ENCODE measurements at places on chromosomes 5 and 9.
A peak's percentile ranks its signal among the peaks of the same experiment; 100 is the strongest.

DNA sequence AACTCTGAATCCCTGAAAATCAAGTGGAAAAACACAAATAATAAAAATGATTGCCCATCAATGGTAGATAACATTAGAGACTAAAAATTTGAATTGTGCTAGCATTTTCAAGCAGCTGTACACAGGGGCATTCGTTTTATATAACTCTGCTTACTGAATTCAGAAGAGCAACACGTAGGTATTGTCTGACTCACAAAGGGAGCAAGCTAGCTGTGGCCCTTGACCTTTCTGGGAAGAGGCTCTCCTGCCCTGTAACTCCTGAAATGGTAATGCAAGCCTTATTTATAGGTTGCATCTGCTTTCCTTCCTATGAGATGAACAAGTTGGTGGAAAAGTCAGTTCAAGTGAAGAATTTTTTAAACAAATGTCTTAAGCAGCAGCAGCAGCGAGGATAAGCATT, 218.7 kb upstream of the EFNA5 start:
- DNase-seq = no peak

- no peak for DNase-seq
Observed at GRCh38 chr5:31984691-31985090, 189.4 kb downstream of the GOLPH3 start.

DNA sequence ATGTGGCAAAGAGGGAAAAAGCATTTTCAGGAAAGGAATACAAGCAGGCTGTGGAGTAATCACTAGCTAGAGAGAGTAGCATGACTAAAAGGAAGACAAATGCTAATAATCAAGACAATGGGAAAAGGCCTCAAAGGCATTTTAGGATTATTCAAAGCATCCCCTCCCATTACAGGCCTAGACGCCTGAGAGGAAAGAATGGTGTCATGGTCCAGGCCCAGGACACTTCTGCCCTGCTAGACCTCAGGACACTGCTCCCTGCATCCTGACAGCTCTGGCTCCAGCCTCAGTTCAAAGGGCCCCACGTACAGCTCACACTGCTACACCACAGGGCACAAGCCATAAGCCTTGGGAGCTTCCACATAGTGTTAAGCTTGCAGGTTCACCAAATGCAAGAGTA, 40.8 kb upstream of the SHISAL2B start:
- no peak for DNase-seq

- DNase-seq = no peak
Observed at GRCh38 chr5:88941581-88941980, 58.6 kb upstream of the MEF2C start.

DNA sequence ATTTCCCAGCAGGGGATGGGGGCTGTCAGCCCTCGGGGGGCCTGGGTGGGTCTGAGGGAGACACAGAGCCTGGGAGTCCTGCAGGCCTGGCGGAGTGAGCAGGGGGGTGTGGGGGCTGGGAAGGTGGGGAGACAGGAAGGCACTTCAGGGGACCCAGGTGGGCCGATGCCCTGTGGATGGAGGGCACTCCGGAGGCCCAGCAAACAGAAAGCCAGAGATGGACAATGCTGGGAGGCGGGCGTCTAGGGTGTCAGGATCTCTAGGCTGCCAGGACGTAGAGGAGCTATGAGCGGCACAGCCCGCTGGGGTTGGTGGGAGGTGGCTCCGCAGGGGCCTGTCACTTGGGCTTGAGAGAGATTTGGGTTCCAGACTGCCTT, 87.6 kb upstream of the COL5A1 start:
- DNase-seq = no peak

- DNase-seq = no peak
Observed at GRCh38 chr5:62653001-62653863, 74.6 kb downstream of the LRRC70 start.

- no peak for DNase-seq
Observed at GRCh38 chr5:125794922-125795321, 628.3 kb upstream of the GRAMD2B start.

DNA sequence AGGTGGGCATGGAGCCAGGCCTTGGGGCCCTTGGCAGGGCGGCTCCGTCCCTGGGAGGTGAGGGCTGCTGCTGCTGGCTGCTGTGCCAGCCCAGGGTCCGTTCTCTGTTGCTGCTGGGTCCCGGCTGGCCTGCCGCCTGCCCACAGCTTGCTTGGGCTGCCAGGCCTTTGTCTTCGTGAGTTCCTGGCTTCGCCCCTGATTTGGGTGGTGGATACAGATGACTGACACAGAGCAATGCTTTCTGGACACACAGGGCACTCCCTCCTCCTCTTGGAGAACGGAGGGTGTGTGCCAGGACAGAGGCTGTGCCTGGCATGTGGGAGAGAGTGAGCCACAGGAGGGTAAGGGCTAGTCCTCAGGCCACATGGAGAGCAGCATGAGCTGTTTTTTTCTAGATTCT, 166.1 kb downstream of the MACROH2A1 start:
- no peak for DNase-seq

- DNase-seq = no peak
Observed at GRCh38 chr5:109186759-109187158, 223.0 kb downstream of the PJA2 start.

DNA sequence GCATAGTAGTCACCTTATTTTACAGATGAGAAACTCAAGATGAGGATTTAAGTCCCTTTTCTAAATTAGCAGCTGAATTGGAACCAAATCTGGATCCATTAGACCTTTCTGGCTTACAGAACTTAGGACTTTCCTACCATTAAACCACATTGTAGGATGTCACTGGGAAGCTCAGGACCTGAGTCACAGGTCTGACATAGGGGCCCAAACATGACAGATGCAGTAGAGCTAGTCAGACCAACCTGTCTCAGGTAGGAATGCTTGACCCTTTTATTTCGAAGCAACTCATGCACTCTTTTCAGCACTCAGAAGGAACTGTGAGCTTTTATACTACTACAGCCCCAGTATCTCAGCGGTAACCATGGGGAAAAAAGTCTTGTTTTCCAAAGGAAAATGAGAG, 2.6 kb downstream of the RAB24 start:
- DNase-seq = no peak

- peak; percentile 34 for DNase-seq
Observed at GRCh38 chr9:69894720-69895119, 74.1 kb downstream of the CFAP95 start.

DNA sequence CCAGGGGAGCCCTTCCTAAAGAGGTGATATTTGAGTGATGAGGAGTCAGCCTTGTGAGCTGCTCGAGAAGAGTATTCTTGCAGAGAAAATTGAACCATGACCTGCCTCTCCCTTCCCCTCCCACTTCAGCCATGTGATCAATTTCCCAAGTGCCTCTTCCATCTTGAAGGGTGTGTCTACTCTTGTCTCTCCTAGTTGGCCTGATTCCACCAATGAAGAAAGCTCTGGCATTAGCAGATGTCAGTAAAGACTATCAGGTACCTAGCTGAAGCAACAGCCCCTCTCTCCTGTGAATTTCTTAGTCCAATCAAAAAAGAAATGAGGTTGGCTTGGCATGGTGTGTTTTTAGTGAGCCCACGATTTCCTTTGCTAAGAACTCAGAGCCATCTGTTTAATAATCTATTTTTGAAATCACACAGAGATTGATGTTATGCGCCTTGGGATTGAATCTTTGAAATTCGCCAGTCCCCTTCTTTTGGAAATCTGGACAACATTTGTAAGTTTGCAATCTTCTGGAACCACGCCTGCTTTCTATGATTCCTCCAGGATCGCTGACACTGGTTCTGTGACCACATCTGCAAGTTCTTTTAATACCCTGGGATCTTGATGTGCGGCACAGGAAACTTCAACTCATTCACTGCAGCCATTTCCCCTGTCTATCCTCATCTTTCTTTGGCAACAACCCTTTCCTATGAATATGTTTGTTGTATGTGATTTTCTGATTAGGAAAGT, 404.6 kb downstream of the DMRT2 start:
- DNase-seq = no peak

DNA sequence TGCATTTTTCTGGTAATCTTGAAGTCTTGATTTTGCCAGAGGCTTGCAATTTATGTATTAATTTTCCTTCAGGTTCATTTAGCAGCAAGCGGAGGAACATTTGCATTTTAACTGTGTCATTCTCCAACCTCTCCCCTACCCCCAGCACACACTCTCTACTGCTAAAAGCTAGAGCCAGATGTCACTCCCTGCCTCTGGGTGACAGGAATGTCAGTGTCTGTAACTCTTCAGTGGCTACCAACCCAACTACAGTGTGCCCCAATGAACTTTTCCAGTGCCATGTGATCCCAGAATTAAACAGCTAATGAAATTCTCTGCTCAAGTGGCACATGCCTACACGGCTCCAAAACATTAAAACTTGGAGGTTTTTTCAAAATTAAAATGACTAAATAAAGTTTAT, 260.3 kb downstream of the GOLPH3 start:
- no peak for DNase-seq

- peak; percentile 1 for DNase-seq
Observed at GRCh38 chr9:80074439-80074838, 502.7 kb downstream of the TLE4 start.

Data from EH (cell line).